ENCODE measurements at places on chromosomes 13 and 19. TPM values are rescaled to one million over a fixed set of nuclear protein-coding genes. Genes with fewer than 3 reads are reported as not detected.

Gene LRRC63
- total RNA-seq = not detected

Gene DCT
- not detected for total RNA-seq

Gene MEIOSIN
- total RNA-seq = not detected

Gene SLC46A3
- 14.2 TPM for total RNA-seq

Gene BCL2L12
- total RNA-seq = 2.4 TPM

Gene ANGPTL8
- total RNA-seq = not detected

Gene SWSAP1
- 0.21 TPM for total RNA-seq

Gene PTPRS
- total RNA-seq = 29.6 TPM

Gene TMIGD2
- total RNA-seq = not detected

Gene FAM124A
- total RNA-seq = not detected

Gene ZNF878
- total RNA-seq = under 0.01 TPM

Gene ZNF582
- total RNA-seq = 7.2 TPM

Gene PSG11
- total RNA-seq = not detected

Gene FREM2
- 0.24 TPM for total RNA-seq

Gene ZNF709
- 0.96 TPM for total RNA-seq

Gene THSD8
- not detected for total RNA-seq

Gene KLK3
- under 0.01 TPM for total RNA-seq

Gene SYCN
- not detected for total RNA-seq

Gene PSG3
- not detected for total RNA-seq

Gene FGF22
- not detected for total RNA-seq

Gene CILP2
- total RNA-seq = 0.24 TPM

Gene FUT1
- 11.9 TPM for total RNA-seq

Gene ETV2
- not detected for total RNA-seq

Gene CEACAM4
- total RNA-seq = not detected

Gene C5AR1
- total RNA-seq = 0.21 TPM

Gene SGCG
- not detected for total RNA-seq

Gene CFAP97D2
- not detected for total RNA-seq

Gene WDR87
- total RNA-seq = not detected

Gene ZSCAN4
- 0.24 TPM for total RNA-seq

Gene B3GNT8
- 1.7 TPM for total RNA-seq

Gene NFKBIB
- total RNA-seq = 21.2 TPM

Gene BLVRB
- 313 TPM for total RNA-seq

Gene USHBP1
- total RNA-seq = under 0.01 TPM

Gene GRIN3B
- total RNA-seq = 0.85 TPM

Gene PLEKHA4
- 3.8 TPM for total RNA-seq

Gene KLK14
- total RNA-seq = not detected

Gene ZNF416
- 6.0 TPM for total RNA-seq

Gene GNG7
- under 0.01 TPM for total RNA-seq

Gene CGB3
- total RNA-seq = not detected

Gene S1PR5
- total RNA-seq = 10.4 TPM

Gene ZNF414
- total RNA-seq = 1.2 TPM

Gene SETDB2
- 10.0 TPM for total RNA-seq

Gene DLL3
- total RNA-seq = 0.64 TPM

Gene DPF1
- total RNA-seq = 0.96 TPM

Gene NOTCH3
- total RNA-seq = 141 TPM

Gene DZIP1
- 5.5 TPM for total RNA-seq

Gene SIGLEC8
- total RNA-seq = not detected

Gene ZNF563
- 2.4 TPM for total RNA-seq

Gene ADGRE1
- not detected for total RNA-seq

Gene EFNB2
- total RNA-seq = 12.6 TPM
